Posterior vena cava (tissue), 2 donors: ENCODE measurements at places on chromosomes 13 and 19. TPM values are rescaled to one million over a fixed set of nuclear protein-coding genes. Genes with fewer than 3 reads are reported as not detected.

ZNF681 gene
- 1.5 TPM for total RNA-seq

REXO1 gene
- total RNA-seq = 27.4 TPM

NOTCH3 gene
- total RNA-seq = 165 TPM

CD79A gene
- 0.52 TPM for total RNA-seq

ZNF83 gene
- 44.6 TPM for total RNA-seq

GRCh38 chr19:50331221-50331993, 2.2 kb upstream of the KCNC3 start:
- DNase-seq = peak; percentile 30

DNA sequence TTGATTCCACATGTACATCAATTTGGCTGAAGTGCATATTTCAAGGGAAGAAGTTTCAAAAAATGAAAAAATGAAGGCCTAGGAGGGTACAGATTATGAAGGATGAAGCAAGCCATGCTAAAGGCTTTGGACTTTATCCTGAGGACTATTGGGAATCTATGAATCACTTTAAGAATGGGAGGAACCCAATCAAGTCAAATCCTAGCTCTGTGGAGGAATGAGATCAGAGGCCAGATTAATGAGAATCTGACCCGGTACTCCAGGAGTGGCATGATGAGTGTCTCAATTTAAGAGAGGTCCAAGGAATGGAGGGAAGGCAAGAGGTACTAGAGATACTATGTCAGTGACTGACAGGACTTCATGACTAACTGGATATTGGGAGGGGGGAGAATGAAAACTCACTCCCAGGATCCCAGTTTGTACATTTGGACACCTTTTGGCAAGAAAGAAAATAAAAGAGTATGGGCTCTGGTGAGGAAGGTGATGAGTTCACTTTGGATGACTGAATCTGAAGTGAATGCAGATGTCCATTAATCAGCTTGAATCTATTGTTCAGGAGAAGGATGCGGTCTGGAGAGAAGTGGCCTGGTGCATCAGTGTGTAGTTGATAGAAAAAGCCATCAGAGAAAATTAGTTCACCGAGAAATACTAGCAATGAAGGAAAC, 349.0 kb downstream of the EFNB2 start:
- no peak for DNase-seq
